ENCODE measurements at places on chromosomes 1 and 21. TPM values are rescaled to one million over a fixed set of nuclear protein-coding genes. Genes with fewer than 3 reads are reported as not detected.

DNA sequence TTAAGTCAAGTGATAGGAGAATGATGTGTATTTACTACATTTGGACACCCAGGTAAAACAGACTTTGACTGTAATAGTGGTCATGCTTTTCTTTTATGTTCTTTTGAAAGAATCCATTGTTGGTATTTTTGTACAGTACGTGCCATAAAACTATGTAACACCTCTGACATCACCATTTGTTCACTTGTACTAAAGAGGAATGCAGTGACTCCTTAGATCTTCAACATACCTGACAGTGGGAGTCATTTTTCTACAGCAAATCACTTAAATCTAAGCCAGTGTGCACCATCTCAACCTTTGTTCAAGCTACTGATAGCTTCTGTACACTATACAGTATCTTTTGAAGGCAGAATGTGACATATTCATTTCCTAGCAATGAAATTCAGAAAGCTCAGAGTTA is 6.3 kb upstream of the PLD5 start:
- no peak overlapping the region for H3K4me3 ChIP-seq
- DNase-seq, result no peak
- peaks cover 14% of the 10 kb centered on the region for H3K27me3 ChIP-seq

DNA sequence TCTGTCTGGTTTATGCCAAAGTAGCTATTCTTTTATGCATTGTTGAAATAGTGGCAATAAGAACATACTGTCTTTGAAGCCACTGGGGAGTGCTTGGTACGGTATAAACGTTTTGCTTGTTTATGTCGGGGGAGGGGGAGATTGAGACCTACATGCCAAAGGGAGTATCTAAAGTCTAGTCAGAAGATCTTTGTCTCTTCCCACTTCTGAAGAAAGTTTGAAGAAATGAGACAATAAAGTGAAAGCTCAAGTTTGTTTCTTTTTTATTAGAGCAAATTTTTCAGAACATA is 6.8 kb downstream of the AKIRIN1 start:
- peaks cover 9% of the 10 kb centered on the region for H3K4me1 ChIP-seq
- H3K27me3 ChIP-seq, result no peaks in the 10 kb centered on the region
- no peak overlapping the region for H3K4me3 ChIP-seq
- peaks cover 75% of the 10 kb centered on the region for H3K36me3 ChIP-seq

GRCh38 chr1:218488531-218488930 is 143.4 kb downstream of the TGFB2 start:
- no peak for DNase-seq
- H3K27ac ChIP-seq, result no peak overlapping the region
- no peaks in the 10 kb centered on the region for H3K36me3 ChIP-seq

- H3K4me3 ChIP-seq, result no peak overlapping the region
- peaks cover under 1% of the 10 kb centered on the region for H3K4me1 ChIP-seq
- H3K36me3 ChIP-seq, result no peaks in the 10 kb centered on the region
Measured at GRCh38 chr1:162075862-162076261, 6.4 kb downstream of the NOS1AP start.

GRCh38 chr1:168582688-168583336 is 6.4 kb downstream of the XCL1 start:
- no peaks in the 10 kb centered on the region for H3K36me3 ChIP-seq
- DNase-seq, result no peak
- no peaks in the 10 kb centered on the region for H3K4me1 ChIP-seq
- H3K4me3 ChIP-seq, result no peak overlapping the region
- H3K27me3 ChIP-seq, result no peaks in the 10 kb centered on the region

DNA sequence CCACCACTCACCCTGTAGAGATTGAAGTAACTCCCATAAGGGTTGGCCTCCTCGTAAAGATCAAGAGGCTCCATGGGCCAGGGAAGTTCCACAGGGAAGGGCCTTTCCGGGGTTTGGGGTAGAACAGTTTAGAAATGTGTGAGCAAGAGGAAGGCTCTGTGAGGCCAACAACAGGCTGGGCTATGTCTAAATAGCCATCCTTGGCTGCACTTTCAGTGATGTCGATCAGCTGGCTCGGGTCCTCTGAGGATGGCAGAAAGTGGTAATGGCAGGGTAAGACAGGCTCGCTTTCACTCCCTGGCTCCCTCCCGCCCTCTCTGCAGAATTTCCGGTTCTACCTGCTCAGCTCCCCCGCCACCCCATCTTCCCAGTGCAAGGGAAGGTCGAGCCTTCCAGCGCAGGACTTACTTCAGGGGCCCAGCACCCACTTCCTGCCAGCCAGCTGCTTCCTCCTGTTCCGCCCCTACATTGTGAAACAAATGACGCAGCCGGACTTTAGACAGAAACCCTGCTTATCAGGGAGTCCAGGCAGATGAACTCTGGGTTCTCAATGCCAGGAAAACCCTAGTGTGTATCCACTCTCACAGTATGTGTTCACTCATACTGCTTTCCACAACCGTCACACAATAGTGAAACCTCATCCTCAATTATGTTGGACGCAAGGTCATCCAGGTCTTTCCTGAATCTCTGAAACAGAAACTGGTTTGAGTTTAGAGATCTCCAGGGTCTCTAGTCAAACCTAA is 7.3 kb downstream of the F11R start:
- peaks cover 63% of the 10 kb centered on the region for H3K4me1 ChIP-seq
- DNase-seq, result peak; percentile 93
- H3K27me3 ChIP-seq, result no peaks in the 10 kb centered on the region
- peak overlapping the region; percentile 90 for H3K27ac ChIP-seq

- H3K27ac ChIP-seq, result no peak overlapping the region
- H3K4me3 ChIP-seq, result no peak overlapping the region
- no peaks in the 10 kb centered on the region for H3K27me3 ChIP-seq
- DNase-seq, result no peak
- H3K4me1 ChIP-seq, result peaks cover 11% of the 10 kb centered on the region
Measured at GRCh38 chr1:151760597-151761385, 2.5 kb downstream of the MRPL9 start.

- H3K27me3 ChIP-seq, result no peaks in the 10 kb centered on the region
- no peak for DNase-seq
- no peak overlapping the region for H3K27ac ChIP-seq
- no peaks in the 10 kb centered on the region for H3K36me3 ChIP-seq
Measured at GRCh38 chr1:114023377-114023776, 44.1 kb downstream of the OLFML3 start.

- no peaks in the 10 kb centered on the region for H3K4me1 ChIP-seq
- no peaks in the 10 kb centered on the region for H3K36me3 ChIP-seq
- no peak overlapping the region for H3K4me3 ChIP-seq
Measured at GRCh38 chr1:240468656-240469055, 143.3 kb downstream of the GREM2 start.

DNA sequence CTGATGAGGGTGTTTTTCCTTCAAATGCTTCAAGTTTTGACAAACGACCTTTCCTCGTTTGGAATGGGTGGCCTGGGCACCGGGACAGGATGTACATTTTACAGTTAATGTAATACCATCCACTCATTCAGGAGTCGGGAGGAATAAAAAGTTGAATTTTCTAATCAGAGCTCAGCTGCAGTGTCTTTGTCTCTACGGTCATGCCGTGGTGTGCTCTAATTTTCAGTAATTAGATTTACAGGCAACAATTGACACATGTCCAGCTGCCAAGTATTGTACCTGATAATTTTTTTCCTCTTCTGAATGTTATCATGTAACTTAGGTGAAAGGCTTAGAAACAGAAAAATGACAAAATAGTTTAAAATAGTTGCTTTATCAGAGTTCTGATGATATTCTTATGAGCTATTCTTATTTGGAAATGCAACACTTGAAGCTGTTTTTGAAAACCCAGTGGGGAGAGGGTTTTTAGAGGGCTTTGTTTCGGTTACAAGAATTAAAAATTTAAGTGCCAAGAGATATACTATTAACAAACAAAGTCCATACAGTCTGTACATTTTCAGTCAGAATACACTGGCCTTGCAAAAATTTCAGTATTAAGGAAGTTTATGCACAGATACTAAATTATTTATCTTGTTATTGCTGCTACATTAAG is 1.0 kb downstream of the CDKN2C start:
- no peak for DNase-seq
- peak overlapping the region; percentile 73 for H3K4me3 ChIP-seq
- H3K36me3 ChIP-seq, result no peaks in the 10 kb centered on the region
- peak overlapping the region; percentile 94 for H3K27ac ChIP-seq

- H3K36me3 ChIP-seq, result no peaks in the 10 kb centered on the region
- DNase-seq, result peak; percentile 44
- H3K27me3 ChIP-seq, result peaks cover 21% of the 10 kb centered on the region
- peaks cover 5% of the 10 kb centered on the region for H3K4me1 ChIP-seq
Measured at GRCh38 chr21:45592208-45592619, 50.0 kb upstream of the SLC19A1 start.

- H3K27ac ChIP-seq, result no peak overlapping the region
- H3K27me3 ChIP-seq, result no peaks in the 10 kb centered on the region
- DNase-seq, result no peak
- no peaks in the 10 kb centered on the region for H3K4me1 ChIP-seq
- H3K36me3 ChIP-seq, result peaks cover 65% of the 10 kb centered on the region
- H3K4me3 ChIP-seq, result no peak overlapping the region
Measured at GRCh38 chr1:39561279-39561678, 15.3 kb downstream of the PABPC4 start.

DNA sequence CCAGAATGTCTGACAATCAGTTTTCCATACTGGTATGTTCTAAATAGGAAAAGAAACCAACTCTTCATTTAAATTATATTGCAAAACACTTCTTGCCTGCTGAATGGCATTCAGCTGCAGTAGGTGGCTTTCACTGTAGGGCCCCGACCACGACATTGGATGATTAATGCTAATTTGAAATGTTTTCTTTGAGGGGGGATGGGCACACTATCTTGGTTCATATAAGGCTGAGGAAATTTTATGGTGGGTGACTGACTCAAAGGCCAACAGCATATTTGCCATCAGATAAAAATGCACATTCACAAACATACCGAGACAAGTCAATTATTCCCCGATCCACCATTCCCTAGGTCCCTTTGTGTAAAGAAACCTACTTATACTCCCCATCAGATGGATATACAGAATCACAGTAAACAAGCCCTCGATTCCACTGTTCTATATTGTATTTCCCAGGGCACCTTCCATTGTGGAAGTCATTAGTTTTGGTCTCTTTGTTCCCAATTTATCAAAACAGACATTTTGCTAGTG is 464.2 kb upstream of the DAB1 start:
- no peaks in the 10 kb centered on the region for H3K4me1 ChIP-seq
- H3K4me3 ChIP-seq, result no peak overlapping the region
- H3K27me3 ChIP-seq, result no peaks in the 10 kb centered on the region

DNA sequence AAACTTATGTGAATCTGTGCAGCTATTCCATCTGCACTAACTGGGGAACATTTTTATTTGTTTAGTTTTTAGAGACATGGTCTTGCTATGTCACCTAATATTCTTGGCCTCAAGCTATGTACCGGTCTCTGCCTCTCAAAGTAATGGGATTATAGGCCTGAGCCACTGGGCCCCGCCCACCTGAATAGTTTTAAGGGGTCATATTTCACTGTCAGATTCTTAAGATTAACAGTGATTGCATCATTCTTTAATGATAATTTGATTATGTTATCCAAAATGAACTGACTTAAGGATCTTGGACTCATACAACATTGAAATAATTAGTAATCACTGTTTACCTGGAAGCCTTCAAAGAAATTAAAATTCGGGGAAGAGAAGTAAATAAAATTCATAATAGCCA is 12.6 kb upstream of the KLF18 start:
- DNase-seq, result no peak
- H3K27ac ChIP-seq, result no peak overlapping the region
- H3K4me3 ChIP-seq, result no peak overlapping the region
- H3K27me3 ChIP-seq, result no peaks in the 10 kb centered on the region
- H3K36me3 ChIP-seq, result no peaks in the 10 kb centered on the region

DNA sequence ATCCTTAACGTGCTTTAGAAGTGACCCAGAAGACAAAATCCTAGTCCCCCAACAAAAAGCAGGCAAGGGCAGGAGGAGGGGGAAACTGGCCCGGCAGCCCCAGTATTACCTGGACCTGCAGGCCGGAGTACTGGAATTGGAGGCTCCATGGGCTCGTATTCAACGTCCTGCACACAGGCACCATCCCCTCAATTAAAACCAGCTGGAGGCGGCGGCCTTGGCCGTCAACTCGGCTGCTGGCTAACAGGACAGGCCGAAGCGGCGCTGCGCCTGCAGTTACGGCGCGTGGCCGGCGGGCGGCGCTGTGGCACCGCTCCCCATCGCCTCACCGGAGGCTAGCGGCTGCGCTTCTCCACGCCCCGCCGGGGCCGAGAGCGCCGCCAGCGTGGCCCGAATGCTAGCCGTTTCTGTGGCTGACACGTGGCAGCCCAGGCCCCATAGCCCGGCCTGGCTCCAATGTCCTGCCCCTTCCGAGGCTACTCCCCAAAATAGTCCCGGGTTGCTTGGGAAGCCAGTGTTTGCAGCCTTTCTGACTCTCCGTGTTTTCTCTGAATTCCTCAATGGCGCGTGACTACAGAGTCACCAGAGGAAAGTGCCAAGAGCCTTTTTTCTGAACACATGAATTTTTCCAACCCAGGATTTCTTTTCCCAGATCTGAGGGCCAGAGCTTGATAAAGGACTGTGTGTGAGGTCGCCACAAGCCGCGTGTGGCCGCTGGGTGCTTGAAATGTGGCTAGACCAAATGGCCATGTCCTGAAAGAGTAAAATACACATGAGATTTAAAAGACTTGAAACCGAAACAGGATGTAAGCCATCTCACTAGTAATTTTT is 82.5 kb downstream of the HHIPL2 start:
- DNase-seq, result peak; percentile 96
- no peaks in the 10 kb centered on the region for H3K36me3 ChIP-seq
- H3K27ac ChIP-seq, result peak overlapping the region; percentile 90
- H3K4me3 ChIP-seq, result peak overlapping the region; percentile 56

- H3K27ac ChIP-seq, result no peak overlapping the region
- H3K4me1 ChIP-seq, result no peaks in the 10 kb centered on the region
- H3K36me3 ChIP-seq, result no peaks in the 10 kb centered on the region
- no peaks in the 10 kb centered on the region for H3K27me3 ChIP-seq
Measured at GRCh38 chr1:100580446-100580845, 42.5 kb downstream of the GPR88 start.

Gene ADGRL4
- 31.9 TPM for total RNA-seq

Gene LAMB3
- 83.3 TPM for total RNA-seq

Gene PROK1
- total RNA-seq, result 0.41 TPM

Gene CD247
- total RNA-seq, result 8.9 TPM

Gene ANGPTL3
- total RNA-seq, result not detected

Gene STIL
- 1.7 TPM for total RNA-seq

Gene TRIM46
- 0.43 TPM for total RNA-seq

Gene HIVEP3
- 16.6 TPM for total RNA-seq

Gene CFHR5
- not detected for total RNA-seq

Gene COL24A1
- total RNA-seq, result 1.6 TPM

Gene DNAJC6
- total RNA-seq, result 6.6 TPM

Gene CNR2
- 0.06 TPM for total RNA-seq

Gene CLDN17
- not detected for total RNA-seq

Gene CYP4Z1
- total RNA-seq, result 2.1 TPM

Data from upper lobe of right lung (tissue), 1 donor.